ENCODE measurements at places on chromosomes 5 and 9. TPM values are rescaled to one million over a fixed set of nuclear protein-coding genes. Genes with fewer than 3 reads are reported as not detected.

The DNAH5 gene
- total RNA-seq, result not detected

The S1PR3 gene
- total RNA-seq, result not detected

The ACSL6 gene
- total RNA-seq, result not detected

- H3K36me3 ChIP-seq, result no peaks in the 10 kb centered on the region
- no peaks in the 10 kb centered on the region for H3K4me1 ChIP-seq
- no peak overlapping the region for H3K4me3 ChIP-seq
- no peak overlapping the region for H3K27ac ChIP-seq
Measured at GRCh38 chr5:53425687-53426511, 54.5 kb upstream of the FST start.

GRCh38 chr5:73189871-73190376 lies 16.9 kb downstream of the TMEM174 start:
- H3K27ac ChIP-seq, result no peak overlapping the region
- H3K4me3 ChIP-seq, result no peak overlapping the region
- no peaks in the 10 kb centered on the region for H3K36me3 ChIP-seq
- DNase-seq, result no peak
- peaks cover 6% of the 10 kb centered on the region for H3K27me3 ChIP-seq
- no peaks in the 10 kb centered on the region for H3K4me1 ChIP-seq

GRCh38 chr5:1794901-1795290 lies 4.7 kb downstream of the MRPL36 start:
- no peak overlapping the region for H3K4me3 ChIP-seq
- H3K4me1 ChIP-seq, result peaks cover 23% of the 10 kb centered on the region
- peaks cover 19% of the 10 kb centered on the region for H3K36me3 ChIP-seq
- no peaks in the 10 kb centered on the region for H3K27me3 ChIP-seq

DNA sequence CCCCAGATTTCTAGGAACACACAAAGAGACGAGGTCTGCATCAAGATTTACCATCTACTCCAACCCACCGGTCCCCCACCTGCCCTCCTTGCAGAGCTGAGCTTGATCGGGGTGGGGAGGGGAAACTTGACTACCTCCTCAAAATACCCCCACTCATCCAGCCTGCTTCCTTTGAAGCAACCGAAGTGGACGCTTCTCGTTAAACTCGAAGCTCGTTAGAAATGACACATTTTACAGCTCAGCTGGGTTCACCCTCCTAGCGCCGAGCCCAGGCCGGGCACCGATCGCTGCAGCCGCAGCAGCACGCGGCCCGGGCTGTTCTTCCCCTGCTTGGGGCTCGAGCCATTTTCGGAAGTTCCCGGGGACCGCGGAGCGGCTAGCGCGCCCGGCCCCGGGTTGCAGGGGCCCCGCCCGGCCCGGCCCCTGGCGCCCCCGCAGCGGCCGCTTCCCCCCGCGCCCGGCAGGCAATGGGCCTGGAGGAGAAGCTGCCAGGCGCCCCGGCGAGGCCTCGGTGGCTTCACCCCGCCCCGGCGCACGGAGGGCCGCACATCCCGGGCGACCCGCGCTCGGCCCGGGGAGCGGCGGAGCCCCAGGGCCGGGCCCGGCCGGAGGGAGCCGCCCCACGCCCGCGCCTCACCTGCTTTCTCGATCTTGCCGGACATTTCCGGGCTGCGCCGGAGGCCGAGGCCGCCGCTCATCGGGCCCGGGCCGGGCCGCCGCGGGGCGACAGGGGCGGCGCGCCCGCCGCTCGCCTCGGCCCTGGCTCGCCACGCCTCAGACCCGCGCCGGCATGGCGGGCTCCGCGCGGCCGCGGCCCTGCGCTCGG lies 530 bp downstream of the RAPGEF1 start:
- H3K27me3 ChIP-seq, result no peaks in the 10 kb centered on the region
- H3K4me1 ChIP-seq, result peaks cover 56% of the 10 kb centered on the region
- DNase-seq, result peak; percentile 76
- peak overlapping the region; percentile 44 for H3K27ac ChIP-seq
- peak overlapping the region; percentile 72 for H3K4me3 ChIP-seq
- peaks cover 3% of the 10 kb centered on the region for H3K36me3 ChIP-seq

DNA sequence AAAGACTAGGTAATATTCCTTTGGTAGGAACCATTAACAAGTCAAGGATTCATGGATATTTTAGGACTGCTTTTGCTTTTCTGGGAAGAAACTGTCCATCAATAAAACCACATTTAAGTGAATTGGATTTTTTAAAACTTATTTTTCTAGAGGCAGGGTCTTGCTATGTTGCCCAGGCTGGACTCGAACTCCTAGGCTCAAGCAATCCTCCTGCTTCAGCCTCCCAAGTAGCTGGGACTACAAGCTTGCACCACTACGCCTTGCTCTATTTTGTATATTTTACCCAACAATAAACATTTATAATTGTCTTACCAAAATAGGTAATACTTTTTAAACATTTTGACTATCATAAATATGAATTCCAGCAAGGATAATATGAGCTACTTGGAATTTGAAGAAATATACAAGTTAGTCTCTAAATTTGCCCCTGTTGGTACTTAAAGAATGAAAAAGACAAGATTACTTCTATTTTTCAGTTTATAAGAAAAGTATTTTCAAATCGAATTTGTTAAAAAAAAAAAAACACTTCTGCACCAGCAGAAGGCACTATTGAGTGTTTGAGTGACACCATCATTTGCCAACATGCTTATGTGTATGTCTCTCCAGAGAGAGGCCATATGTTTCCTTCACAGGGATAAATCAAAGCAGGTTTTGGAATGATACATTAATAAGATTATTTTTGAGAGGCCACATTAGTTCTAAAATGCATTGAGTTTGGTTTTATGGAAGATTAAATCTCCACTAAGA lies 60.0 kb upstream of the CARTPT start:
- H3K4me1 ChIP-seq, result no peaks in the 10 kb centered on the region
- H3K27ac ChIP-seq, result no peak overlapping the region
- DNase-seq, result no peak
- no peaks in the 10 kb centered on the region for H3K36me3 ChIP-seq
- H3K4me3 ChIP-seq, result no peak overlapping the region
- no peaks in the 10 kb centered on the region for H3K27me3 ChIP-seq

- no peaks in the 10 kb centered on the region for H3K4me1 ChIP-seq
- DNase-seq, result no peak
- H3K27me3 ChIP-seq, result no peaks in the 10 kb centered on the region
- no peak overlapping the region for H3K27ac ChIP-seq
Measured at GRCh38 chr5:138870611-138871010, 4.5 kb downstream of the LRRTM2 start.

GRCh38 chr9:110030632-110031031 lies 177.3 kb downstream of the C9orf152 start:
- peaks cover 9% of the 10 kb centered on the region for H3K4me1 ChIP-seq
- DNase-seq, result no peak
- no peak overlapping the region for H3K4me3 ChIP-seq
- H3K36me3 ChIP-seq, result no peaks in the 10 kb centered on the region

GRCh38 chr5:110735556-110735955 lies 3.3 kb upstream of the SLC25A46 start:
- H3K4me1 ChIP-seq, result peaks cover 14% of the 10 kb centered on the region
- no peak overlapping the region for H3K4me3 ChIP-seq
- H3K27ac ChIP-seq, result no peak overlapping the region
- no peak for DNase-seq
- no peaks in the 10 kb centered on the region for H3K36me3 ChIP-seq

DNA sequence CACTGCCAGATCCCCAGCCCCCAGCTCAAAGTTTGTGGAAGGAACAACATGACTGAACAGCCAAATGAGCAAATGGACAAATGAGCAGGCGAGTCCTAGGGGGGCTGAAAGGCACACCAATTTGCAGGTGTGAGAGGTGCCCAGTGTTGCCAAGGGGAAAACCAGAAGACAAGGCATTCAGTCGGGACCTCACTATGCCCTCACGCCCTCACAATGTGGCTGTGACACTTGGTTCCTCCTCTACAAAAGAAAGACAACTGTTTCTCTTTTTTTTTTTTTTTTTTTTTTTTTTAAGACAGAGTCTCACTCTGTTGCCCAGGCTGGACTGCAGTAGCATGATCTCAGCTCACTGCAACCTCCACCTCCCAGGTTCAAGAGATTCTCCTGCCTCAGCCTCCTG lies 28.0 kb downstream of the TNIP1 start:
- H3K4me3 ChIP-seq, result no peak overlapping the region
- H3K36me3 ChIP-seq, result peaks cover 4% of the 10 kb centered on the region
- peaks cover 15% of the 10 kb centered on the region for H3K4me1 ChIP-seq

DNA sequence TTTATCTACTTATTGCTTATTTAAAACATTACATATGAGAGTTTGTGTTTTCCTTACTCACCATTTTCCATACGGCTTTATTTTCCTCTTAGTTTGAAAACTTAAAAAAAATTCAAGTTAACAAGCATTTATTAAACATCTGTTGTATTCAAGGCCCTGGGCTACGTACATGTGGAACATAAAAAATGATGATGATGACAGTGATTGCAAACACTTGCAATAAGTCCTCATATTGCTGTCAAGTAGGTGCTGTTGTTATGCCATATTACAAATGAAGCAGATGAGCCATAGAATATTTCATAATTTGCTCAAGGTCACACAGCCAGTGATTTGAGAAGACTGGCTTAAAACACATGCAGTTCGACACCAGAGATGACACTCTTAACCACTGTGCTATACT lies 180.6 kb downstream of the COMMD10 start:
- no peak overlapping the region for H3K4me3 ChIP-seq
- H3K36me3 ChIP-seq, result peaks cover 2% of the 10 kb centered on the region
- H3K27me3 ChIP-seq, result no peaks in the 10 kb centered on the region
- no peaks in the 10 kb centered on the region for H3K4me1 ChIP-seq
- no peak overlapping the region for H3K27ac ChIP-seq
- no peak for DNase-seq

GRCh38 chr5:150599917-150600511 lies 40.4 kb upstream of the SYNPO start:
- no peak for DNase-seq
- no peaks in the 10 kb centered on the region for H3K36me3 ChIP-seq
- no peak overlapping the region for H3K4me3 ChIP-seq

DNA sequence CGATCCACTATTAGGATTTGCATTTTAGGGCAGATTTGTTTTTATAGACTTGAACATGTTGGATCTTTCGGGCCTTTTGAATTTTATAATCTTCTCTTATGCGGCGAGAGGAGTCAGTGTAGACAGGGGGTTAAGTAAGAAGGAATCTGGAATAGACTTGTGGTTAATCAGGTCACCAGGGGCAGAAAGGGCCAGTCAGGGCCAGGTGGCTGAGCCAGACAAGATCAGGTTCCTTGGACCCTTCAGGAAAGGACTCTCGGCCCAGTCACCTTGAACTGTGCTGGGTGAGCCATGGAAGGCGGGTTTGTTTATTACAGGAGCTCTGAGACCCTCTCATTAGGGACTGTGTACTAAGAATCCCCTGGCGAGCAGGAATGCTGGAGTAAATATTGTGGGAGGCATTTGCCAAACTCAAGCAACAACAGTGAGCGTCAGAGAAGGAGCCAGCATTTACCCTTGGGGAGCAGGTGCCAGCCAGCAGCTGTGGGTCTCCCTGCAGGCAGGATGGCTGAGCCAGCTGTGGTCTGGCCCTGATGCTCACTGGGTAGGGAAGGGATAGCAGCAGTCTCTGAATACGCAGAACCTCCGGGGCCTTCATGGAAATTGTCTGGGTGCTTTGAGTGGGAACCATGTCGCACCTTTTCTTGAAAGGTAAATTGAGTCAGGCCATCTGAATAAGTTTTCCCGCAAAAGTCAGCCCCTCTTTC lies 79.2 kb downstream of the UBE2QL1 start:
- no peak overlapping the region for H3K27ac ChIP-seq
- H3K4me1 ChIP-seq, result no peaks in the 10 kb centered on the region
- H3K36me3 ChIP-seq, result no peaks in the 10 kb centered on the region
- no peaks in the 10 kb centered on the region for H3K27me3 ChIP-seq
- DNase-seq, result no peak

DNA sequence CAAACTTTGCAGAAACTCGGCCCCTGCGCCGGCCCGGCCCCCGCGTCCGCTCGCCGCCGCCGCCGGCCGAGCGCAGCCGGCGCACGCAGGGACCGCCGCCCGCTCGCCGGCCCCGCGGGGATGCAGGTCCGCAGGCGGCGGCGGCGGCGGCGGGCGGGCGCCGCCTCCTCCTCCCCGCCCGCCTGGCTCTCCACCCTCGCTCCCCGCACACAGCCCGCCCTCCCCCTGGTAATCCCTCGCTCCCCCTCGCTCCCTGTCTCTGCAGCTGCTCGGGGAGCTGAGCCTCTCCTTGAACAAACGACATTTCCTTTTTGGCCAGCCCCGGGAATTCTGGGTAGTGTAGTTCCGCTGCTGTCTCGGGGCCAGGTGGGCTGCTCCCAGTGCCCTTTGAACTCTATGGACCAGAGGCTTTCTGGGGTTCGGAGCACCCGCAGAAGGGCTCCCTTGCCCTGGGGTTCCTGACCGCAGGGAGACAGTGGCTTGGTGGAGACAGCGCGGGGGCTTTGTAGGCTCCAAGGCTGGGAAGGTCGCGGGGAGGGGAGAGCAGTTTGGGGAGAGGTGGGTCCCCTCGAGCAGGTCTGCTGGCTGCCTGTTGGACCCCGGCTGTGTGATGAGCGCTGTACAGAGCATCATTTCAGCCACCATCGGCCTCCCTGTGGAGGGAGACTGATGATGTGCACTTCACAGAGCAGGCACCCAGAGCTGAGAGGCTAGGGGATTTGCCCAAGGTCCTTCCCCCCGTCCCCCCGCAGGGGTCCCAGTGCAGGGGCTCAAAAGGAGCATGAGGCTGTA lies 1.8 kb upstream of the FAM78A start:
- peaks cover 11% of the 10 kb centered on the region for H3K27me3 ChIP-seq
- no peak overlapping the region for H3K4me3 ChIP-seq
- peak overlapping the region; percentile 71 for H3K27ac ChIP-seq
- H3K36me3 ChIP-seq, result no peaks in the 10 kb centered on the region
- peak; percentile 82 for DNase-seq

- no peak for DNase-seq
- H3K4me3 ChIP-seq, result no peak overlapping the region
- H3K27me3 ChIP-seq, result no peaks in the 10 kb centered on the region
- no peaks in the 10 kb centered on the region for H3K36me3 ChIP-seq
- H3K27ac ChIP-seq, result no peak overlapping the region
Measured at GRCh38 chr5:68424799-68425537, 209.4 kb downstream of the PIK3R1 start.

- no peaks in the 10 kb centered on the region for H3K27me3 ChIP-seq
- no peaks in the 10 kb centered on the region for H3K4me1 ChIP-seq
- no peak overlapping the region for H3K27ac ChIP-seq
- no peaks in the 10 kb centered on the region for H3K36me3 ChIP-seq
- H3K4me3 ChIP-seq, result no peak overlapping the region
- no peak for DNase-seq
Measured at GRCh38 chr5:94771742-94772141, 153.3 kb downstream of the SLF1 start.

- no peak overlapping the region for H3K27ac ChIP-seq
- peaks cover 41% of the 10 kb centered on the region for H3K4me1 ChIP-seq
- no peaks in the 10 kb centered on the region for H3K27me3 ChIP-seq
- DNase-seq, result no peak
- H3K36me3 ChIP-seq, result no peaks in the 10 kb centered on the region
- H3K4me3 ChIP-seq, result peak overlapping the region; percentile 70
Measured at GRCh38 chr5:10442576-10442975, 897 bp downstream of the ROPN1L start.

DNA sequence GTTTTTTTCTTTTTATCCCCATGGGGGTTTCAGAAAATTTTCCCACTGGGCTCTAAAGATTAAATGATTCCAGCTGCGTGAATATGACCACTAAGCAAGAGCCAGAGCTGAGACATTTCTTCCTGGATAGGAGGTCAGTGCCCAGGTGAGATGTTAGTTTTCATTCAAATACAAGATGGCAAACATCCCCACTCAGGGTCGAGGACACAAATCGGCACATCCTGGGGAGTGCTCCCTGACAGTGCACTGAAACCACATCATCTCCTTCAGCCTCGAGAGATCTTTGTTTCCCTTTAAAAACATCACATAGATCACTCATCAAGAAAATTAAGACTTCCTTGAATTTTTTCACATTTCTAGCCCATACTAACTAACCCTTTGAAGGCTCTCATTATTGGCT lies 273.2 kb upstream of the PANK3 start:
- no peak overlapping the region for H3K4me3 ChIP-seq
- H3K27ac ChIP-seq, result no peak overlapping the region
- no peaks in the 10 kb centered on the region for H3K27me3 ChIP-seq
- no peaks in the 10 kb centered on the region for H3K4me1 ChIP-seq
- DNase-seq, result no peak
